MV-4-11 (cell line): ENCODE measurements at places on chromosomes 5 and 9.

GRCh38 chr9:12956261-12956660 lies 181.4 kb downstream of the LURAP1L start:
- no peak for DNase-seq

GRCh38 chr5:176902911-176903664 lies 3.9 kb upstream of the HK3 start:
- peak; percentile 37 for DNase-seq

DNA sequence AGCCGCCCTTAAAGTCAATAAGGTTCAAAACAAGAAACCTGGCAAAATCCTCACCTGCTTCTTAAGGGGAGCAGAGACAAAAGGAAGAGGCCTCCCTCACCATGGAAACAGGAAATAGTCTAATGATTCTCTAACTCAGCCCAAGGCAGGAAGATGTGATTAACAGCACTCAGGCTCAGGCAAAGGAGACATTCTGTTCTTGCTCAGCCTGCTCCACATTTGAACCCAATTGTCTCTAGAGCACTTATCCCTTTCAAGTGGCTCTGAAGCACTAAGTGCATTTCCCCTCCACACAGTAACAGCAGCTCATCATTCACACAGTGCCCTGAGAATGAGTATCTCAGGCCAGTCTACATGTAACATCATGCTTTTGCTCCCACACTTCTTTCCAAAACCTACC lies 72.3 kb downstream of the NIPSNAP3B start:
- DNase-seq = peak; percentile 56

DNA sequence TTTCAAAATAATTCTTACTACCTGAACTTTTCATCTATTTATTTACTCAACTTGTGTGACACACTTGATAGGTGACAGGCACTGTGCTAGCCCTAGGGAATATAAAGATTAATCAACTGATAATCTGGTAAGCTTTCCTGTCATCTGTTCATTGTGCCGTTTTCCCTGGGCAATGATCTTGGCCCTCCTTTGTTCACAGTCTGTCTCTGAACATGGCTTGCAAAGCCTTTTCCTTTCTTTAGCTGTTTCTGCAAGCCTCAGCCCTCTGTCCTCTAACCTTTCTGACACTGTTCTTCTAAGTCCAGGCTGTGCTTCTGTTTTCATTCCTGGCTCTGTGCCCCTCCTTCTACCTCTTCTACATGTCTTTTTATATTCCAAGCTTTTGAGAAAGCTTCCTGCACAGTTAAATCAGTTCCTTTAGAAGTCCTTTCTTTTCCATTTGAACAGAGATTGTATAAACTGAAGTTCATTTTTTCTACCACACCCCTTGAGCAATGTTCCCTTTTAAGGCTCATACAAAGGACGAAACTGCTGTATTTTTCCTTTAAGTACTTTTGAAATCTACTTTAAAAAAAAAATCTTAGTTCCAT lies 803.0 kb upstream of the ZNF608 start:
- DNase-seq = no peak

DNA sequence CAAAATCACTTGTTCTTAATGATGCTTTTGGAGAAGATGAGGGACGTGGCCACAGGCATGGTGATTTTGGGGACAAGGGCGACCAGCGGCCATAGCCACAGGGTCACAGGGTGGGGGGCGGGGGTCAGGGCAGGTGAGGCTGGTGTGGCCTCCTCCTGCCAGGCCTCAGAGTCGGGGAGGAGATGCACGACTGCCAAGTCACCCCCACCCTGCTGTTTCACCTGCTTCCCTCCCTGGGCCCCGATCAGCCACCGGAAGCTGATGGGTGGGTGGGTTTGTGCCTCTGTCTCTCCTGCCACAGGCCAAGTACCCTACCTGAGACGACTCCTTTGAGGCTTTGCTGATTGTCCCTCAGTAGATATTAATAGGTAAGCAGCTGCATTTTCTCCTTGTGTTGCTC lies 199.3 kb downstream of the PAX5 start:
- DNase-seq = no peak

- no peak for DNase-seq
Observed at GRCh38 chr5:173514661-173515060, 101.8 kb downstream of the BOD1 start.

DNA sequence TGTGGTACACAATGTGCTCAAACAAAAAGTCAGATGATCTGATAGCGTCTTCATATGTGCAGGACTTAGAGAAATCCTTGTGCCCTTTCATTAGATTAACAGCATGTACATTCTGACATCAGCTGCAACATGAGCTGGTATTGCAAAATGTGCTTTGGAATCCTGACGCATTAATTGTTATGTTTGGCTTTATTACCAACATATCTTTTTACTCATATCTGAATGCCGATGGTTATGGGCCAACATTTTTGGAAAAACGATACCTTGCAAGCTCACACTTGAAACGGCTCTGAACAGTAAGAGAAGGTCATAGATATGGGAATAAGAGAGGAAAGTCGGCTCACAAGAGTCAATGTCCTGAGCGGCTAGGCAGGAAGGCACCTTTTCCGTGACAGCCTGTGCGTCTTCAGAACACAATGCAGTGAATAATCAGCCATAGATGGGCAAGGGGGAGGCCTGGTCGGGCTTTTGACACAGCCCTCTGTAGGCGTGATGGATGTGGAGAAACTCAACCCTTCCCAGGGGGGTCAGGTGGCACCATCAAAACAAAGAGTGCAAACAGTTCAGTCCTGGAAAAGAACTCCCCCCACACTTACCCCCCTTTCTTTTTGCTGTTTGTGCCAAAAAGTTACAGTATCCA lies 36.4 kb upstream of the GAS1 start:
- DNase-seq = no peak

DNA sequence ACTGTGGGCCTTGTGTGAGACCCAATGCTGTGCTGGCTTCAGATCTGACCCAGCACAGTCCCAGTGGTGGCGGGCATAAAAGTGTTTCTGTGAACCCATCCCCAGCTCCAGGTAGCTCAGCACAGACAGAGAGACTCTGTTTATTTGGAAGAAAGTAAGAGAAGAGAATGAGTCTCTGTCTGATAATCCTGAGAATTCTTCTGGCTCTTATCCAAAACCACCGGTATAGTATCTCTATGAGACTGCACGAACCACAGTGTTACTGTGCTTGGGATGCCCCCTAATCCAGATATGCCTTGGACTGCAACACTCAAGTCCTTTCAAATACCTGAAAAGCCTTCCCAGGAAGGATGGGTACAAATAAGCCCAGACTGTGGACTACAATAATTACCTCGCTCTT lies 1660.8 kb upstream of the ACO1 start:
- DNase-seq = no peak

GRCh38 chr5:120779674-120780073 lies 315.6 kb downstream of the PRR16 start:
- DNase-seq = no peak

DNA sequence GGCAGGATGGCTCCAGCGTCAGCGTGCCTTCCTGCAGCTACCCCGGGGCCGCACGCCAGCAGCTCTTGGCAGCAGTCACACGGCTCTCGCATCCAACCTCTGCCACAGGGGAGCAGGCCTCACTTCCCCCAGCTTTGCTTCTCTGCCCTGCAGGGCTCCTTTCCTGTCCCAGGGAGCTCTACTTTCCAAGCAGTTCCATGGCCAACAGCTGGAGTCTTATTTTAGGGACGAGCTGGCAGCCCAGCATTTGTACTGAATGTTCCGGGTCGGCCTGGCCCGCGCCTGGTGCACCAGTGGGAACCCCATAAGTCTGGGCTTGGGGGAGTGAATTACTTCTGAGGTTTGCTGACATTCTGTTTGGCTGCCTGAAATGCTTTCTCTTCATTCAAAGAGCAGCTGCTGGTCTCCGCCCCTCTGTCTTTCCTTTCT lies 34.6 kb downstream of the GADD45G start:
- DNase-seq = no peak

DNA sequence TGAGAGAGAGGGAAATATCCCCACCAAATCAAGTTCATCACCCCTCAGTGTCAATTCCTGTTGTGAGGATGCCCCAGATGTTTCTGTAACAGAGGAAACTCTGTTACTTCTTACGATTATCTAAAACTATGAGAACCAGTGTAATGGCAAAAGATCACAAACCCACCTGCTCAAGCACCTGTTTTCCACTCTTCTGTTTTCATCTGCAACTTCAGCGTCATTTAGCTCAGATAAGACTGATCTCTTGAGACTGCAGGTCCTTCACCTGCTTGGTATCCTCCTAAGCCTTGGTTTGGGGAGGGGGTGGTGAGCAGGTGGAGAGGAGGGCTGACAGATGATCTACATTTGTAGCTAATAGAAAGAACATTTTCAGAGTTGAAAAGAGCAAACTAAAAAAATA lies 229.3 kb downstream of the SLF1 start:
- no peak for DNase-seq

- no peak for DNase-seq
Observed at GRCh38 chr5:109558364-109558763, 131.4 kb upstream of the MAN2A1 start.
